AML-193 (cell line): ENCODE measurements at places on chromosomes 3 and 15.

GRCh38 chr3:139675327-139675726 is 2.4 kb downstream of the NMNAT3 start:
- no peak for DNase-seq

DNA sequence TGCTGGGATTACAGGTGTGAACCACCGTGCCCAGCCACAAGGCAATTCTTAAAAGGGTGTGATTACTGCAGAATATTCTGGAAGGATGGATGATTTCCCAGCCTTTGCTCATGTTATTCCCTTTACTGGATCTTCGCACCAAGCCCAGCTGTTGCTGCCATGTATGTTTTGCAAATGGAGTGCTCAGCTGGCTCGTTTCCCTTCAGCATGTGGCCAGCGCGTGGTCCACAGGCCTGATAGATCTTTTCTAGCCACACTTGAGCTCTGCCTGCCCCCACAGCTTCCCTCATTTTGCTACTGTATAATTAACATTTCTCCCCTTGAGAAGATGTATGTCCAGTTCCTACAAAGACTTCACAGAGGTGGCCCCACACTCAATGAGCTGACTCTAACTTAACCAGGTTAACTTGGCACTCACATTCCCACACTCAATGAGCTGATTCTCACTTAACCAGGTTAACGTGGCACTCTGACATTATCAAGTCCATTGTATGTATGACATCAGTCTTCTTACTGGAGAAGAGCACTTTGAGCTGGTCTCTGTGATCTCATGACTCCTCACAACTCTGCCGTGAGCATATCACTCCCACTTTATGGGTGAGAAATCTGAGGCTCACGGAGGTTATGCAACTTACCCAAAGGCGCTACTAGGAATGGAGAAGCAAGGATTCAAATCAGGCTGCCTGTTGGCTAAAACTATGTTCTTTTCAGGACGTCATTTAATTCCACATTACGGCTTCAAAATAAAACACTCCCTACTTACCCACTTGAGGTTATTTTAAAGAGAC is 49.2 kb downstream of the TM4SF4 start:
- no peak for DNase-seq

- DNase-seq = no peak
Measured at GRCh38 chr3:53807117-53807810, 39.0 kb downstream of the CHDH start.

- no peak for DNase-seq
Measured at GRCh38 chr3:114650808-114651207, 357.0 kb downstream of the TIGIT start.

DNA sequence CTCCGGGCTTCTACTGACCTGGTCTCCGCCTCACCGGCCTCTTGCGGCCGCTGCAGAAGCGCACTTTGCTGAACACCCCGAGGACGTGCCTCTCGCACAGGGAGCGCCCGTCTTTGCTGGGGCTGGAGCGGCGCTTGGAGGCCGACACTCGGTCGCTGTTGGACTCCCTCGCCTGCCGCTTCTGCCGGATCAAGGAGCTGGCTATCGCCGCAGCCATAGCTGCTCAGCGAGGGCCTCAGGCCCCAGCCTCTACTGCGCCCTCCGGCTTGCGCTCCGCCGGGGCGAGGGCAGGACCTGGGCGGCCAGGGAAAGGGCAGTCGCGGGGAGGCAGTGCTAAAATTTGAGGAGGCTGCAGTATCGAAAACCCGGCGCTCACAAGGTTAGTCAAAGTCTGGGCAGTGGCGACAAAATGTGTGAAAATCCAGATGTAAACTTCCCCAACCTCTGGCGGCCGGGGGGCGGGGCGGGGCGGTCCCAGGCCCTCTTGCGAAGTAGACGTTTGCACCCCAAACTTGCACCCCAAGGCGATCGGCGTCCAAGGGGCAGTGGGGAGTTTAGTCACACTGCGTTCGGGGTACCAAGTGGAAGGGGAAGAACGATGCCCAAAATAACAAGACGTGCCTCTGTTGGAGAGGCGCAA is 319.2 kb downstream of the FGF12 start:
- no peak for DNase-seq

DNA sequence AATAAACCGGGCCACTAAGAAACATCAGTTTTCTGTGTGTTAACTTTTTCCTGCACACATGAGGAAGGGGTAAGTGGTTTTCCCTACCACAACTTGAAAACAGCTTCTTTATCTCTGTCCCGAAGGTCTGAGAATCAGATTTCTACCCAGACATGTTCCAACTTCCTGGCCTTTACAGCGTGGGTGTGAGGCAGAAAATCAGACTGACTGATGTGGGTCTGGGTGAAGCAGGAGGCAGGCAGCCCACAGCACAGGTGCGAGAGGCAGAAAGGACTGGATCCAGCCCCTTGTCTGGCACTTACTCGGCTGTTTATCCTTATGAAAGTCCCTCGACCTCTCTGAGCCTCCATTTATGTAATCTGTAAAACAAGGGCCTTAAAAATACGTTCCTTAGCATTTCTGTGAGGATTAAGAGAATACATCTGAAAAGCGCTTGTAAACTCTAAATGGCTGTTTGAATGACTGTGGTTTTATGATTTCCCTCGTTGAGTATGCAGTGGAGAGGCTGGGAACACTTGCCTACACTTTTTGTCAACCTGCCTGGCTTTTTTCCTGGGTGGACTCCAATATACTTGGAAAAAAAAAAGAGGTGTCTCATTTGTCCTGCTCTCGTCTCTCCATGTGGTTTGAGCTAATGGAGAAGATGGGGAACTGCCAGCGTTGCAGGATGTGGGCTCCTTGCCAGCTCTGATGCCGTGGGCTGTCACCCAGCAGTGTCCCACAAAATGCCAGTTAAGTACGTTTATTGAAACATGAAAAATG is 3.1 kb downstream of the AGBL1 start:
- no peak for DNase-seq

DNA sequence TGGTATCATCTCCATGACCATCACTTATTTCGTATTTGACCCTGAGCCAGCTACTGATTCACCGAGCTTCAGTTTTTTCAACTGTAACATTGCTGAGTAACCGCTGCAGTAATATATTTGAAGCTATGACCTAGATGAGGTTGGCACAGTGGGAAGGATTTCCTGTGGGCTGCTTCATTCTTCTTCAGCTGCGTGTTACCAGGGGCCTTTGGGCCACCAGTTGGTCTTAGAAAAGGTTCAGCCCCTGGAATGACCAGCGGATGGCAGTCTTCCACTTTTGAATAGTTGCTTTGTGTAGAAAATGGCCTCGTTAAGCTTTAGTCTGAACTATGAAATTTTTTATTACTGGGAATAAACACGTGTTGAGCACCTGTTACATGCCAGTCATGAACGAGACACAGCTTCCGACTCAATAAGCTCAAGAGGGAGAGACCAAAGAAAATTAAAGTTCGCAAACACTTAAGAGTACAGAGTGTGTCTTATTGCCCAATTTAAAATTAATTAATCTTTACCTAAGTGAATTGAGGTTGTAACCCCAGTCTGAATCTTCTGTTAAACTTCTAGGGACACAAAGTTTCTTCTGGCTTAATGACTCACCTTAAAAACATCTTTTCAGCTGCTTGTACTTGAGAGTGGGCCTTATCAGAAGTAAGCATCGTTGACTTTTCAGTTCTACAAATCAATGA is 57.6 kb upstream of the NR2E3 start:
- DNase-seq = peak; percentile 8

DNA sequence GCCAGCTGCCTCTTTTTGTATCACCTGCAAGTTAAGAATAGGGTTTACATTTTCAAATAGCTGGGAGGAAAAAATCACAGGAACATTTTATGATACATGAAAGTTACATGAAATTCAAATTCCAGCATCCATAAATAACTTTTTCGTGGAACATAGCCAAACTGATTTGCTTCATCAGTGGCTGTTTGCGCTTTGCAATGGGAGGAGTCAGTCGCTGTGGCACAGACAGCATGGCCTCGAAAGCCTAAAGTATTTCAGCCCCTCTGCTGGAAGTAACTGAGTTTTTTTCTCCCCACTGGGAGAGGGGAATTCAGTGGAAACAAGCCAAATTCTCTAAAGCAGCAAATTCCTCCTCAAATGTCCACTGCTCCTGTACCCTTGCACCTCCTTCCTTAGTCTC is 271.9 kb downstream of the SUCLG2 start:
- DNase-seq = no peak

GRCh38 chr3:24018784-24019570 is 73.9 kb downstream of the NR1D2 start:
- no peak for DNase-seq

- DNase-seq = no peak
Measured at GRCh38 chr15:69809421-69809820, 288.3 kb downstream of the TLE3 start.

GRCh38 chr3:40752492-40752891 is 227.7 kb downstream of the ZNF621 start:
- no peak for DNase-seq

DNA sequence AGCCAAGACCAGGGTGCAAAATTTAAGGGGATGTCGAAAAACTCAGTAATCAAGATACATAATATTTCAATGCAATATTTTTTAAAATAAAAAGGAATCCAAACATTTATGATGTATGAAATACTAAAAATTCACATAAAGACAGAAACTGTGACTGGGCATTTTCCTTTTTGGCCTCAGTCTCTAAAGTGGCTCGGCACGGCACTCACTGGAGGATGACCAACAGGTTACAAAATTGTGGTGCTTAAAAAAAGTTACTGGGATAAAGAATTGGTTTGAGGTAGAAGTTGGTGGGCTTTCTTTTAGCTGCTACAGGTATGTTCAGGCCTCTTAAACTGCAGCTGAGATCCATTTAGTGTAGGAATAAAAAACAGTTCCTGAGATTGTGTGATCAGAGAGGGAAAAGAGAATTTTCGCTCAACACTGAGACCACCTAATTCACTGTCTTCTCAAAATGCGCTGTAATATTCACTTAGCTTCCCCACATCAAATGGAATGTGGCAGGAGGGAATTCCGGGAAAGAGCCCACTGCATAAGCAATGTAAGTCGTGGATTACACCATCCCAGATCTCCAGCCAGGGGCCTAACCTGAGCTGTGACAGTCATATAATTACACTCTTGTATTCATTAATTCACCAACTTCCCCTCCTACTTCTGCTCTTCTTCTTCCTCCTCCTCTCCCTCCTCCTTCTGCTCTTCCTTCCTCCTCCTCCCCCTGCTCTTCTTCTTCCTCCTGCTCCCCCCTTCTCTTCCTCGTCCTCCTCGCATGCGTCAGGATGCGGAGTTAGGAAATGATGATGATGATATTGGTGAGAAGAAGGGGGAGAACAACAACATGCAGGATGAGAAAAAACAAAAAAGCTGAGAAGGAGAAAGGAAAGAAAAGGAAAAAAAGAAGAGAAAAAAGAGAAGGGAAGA is 45.9 kb downstream of the HES1 start:
- DNase-seq = no peak

DNA sequence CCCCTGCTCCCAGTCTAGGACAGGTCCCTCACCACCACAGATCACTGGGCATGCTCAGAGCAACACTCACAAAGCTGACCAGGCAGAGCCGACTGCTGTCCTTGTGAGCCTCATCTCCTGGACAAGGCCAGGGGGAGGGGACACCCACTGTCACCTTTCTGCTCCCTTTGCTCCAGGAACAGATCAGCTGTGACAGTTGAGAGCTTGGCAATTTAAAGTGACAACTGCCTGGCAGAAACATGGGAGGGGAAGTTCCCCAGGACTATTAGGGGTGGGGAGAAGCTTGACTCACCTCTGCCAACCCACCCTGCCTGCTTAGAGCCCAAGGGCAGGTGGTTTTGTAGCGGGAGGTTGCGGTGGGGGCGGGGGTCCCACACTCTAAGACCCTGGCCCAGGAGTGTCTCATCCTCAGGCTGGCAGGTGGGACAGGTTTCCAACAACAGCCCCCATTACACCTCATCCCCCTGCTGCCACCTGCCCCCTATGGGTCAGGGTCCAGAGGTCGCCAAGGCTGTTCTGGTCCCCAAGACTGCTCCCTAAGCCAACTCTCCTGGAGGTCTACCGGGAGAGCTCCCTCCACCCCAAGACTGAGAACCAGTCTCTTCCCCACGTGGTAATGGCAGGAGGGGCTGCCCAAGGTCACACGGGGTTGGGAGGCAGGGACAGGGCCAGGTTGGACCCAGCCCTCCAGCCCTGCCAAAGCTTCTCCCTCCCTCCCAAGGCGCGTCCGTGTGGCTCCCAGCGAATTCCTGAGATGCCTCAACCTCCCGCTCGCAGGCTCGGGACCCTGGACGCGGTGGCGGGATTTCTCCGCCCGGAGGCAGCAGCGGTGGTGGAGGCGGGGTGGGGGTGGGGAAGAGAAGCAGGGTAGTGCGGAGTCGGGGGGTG is 80.4 kb downstream of the IQSEC1 start:
- no peak for DNase-seq

- DNase-seq = no peak
Measured at GRCh38 chr3:26682406-26682805, 59.8 kb downstream of the LRRC3B start.

DNA sequence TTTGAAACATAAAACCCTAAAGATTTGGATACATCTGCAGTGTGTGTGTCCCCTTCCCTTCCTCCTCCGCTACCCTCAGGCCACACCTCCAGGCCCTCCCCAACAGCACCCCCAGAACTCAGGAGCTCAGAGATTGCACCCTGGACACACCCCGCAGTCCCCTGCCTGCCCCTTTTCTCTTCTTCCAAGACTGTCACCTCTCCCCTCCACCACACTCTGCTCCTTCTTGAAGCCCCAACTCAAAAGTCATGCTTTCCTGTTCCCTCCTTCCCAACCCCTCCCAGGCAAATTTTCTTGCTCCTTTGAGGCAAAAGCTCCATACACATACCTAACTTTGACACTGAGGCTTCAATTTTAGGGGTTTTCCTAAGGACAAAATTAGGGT is 285.7 kb upstream of the STT3B start:
- DNase-seq = no peak

DNA sequence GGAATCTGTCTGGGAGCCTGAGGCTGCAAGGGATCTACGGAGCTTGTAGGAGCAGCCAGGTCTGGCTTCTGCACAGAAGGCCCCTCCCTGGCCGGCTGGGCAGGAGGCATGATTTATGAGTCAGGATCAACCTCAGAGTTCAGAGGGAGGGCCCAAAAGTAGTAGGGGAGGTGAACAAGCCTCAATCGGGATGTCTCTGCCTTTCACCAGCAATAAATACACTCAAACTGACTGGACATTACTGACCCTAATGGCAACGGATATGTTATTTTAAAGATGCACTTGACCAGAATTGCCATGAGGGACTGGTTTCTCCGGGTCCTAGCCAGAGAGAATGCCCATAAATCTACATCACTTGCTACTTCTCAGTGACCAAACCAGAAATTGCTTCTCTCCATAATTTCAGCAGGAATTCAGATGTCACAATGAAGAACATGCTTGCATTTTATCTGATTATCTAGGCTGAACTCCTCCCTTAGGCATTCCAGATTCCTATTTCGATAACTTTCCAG is 109.6 kb upstream of the LMOD3 start:
- no peak for DNase-seq

- peak; percentile 58 for DNase-seq
Measured at GRCh38 chr3:9067352-9067975, 104.2 kb upstream of the RAD18 start.

DNA sequence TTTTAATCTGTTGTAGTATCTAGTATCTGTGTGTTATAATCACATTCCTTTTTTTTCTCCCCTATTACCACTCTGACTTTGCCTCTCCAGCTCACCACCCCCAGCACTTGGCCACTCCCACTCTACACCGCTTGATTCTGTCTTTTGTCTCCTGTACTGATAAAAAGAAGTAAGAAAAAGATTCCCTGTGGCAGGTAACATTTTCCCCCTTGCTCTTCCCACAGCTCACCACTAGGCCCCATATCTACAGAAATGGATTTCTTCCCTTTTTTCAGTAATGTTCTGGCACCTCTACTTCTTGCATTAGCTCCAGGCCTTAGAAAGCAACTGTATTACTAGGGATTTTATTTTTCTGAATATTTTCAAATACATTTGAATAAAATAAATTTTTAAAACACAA is 25.6 kb downstream of the KCNH8 start:
- DNase-seq = no peak

- DNase-seq = no peak
Measured at GRCh38 chr15:47908950-47909670, 191.8 kb downstream of the SEMA6D start.
